ENCODE measurements at places on chromosomes 2 and 18.

- DNase-seq: no peak
Observed at GRCh38 chr2:49753344-49753985, 599.1 kb upstream of the FSHR start.

- DNase-seq: no peak
Observed at GRCh38 chr2:47704287-47704686, 78.7 kb upstream of the MSH6 start.

DNA sequence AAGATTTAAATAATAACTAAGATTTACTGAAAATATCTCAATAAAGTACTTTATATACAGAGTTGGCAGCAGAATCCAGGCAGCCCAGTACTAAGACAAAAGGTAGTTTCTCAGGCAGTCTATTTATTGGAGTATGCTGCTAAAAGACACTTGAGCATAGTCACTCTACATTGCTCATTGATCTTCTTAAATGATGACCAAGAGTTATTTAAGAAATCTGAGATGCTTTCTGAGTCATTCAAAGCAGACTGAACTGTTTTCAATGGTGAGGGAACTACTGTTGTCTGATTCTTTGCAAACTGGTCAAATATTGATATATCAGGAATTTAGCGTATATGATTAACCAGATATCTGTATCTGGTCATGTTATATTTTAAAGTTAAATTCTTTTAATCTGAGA is 133.6 kb downstream of the PHLPP1 start:
- no peak for DNase-seq

DNA sequence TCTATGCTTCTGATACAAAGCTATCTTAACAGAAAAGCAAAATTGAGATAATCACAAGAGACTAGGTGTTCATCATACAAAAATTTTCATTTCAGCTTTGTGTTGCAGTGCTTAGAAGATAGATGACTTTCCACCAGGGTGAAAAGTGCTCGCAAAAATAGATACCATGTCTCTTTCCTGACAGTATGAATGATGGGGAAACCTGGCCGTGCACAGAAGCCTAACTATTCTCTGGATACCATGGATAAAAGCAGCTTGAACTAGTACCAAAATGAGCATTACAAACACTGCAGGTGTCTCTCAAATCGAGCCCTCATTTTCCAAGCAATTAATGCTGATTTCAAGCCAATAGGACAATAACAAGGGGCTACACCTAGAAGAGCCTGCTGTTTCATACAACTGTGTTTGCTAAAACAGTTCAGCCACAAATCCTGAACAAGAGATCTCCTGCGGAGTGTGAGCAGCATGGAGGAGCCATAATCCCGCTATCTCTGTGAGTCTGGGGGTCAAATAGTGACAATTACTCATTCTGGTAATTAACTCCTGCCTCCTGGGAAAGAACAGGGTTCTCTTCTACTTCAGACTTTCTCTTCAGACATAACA is 507.6 kb downstream of the PID1 start:
- DNase-seq: no peak

DNA sequence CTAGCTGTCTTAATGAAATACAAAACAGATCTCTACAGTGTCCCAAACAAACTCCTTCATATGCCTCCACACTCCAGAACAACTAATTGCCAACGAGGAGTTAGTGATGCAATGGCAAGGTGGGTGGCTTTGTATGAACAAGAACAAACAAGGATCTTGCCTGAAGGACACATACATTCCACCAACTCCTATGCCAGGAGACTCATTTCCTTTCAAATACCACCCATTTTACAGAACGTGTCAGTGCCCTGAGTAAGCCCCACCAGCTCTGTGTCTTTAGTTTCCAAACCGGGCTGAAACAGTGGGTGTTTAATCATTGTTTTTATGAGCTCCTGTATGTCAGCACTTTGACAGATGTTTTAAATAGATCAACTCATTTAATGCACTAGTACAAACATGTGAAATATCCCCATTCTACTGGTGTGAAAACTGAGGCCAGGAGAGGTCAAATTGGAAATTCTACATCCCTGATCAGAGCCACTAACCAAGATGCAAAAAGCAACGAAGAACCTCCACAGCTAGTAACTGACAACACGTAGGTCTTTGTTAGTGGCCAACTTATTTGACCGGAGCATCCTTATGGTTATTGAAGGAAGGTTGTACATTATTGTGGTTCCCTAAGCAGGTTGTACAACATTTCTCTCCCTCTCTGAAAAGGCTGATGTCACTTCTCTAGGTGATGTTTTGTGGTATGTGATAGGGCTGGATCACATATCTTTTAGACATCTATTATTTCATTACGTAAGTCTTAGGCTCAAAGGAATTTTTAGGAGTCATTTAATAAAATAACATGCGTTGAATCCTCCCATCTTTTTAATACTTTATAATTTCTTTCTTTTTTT is 534.9 kb upstream of the TNP1 start:
- no peak for DNase-seq

DNA sequence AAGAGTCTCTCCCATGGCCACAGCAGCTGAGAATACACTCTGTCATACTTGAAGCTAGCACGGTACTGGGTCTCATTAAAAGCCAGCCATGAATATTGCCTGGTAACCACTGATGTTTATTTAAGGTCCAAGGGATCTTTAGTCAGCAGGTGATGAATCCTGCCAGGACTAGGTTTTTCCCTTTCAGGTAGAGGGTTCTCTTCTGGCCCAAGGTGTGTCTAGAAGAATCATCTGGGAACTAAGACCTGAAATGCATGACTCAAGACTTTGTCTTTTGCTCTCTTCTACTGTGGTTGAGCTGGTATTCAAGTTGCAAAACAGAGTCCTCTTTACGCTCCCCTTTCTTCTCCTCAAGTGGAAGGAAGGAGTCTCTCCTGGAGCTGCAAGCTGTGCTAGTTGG is 400.5 kb upstream of the FSIP2 start:
- no peak for DNase-seq

GRCh38 chr2:67904966-67905365 is 157.8 kb downstream of the C1D start:
- no peak for DNase-seq

DNA sequence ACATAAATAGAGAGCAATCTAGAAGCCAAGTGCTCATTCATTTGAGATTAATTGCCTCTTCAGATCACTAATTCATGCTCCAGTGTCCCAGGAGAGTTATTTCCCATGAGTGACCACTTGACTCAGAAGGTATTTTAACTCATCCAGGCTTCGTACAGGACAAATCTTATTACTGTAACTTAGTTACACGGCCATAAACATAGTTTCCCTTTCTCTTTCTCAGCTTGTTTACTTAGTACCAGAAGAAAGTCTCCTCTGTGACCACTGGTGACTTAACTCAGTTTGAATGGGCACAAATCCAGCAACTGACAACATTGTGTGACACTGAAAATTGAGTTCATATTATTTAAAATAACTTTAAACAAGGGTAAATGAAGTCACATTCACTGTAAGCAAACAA is 25.3 kb downstream of the MMADHC start:
- no peak for DNase-seq

- DNase-seq: no peak
Observed at GRCh38 chr2:218002143-218002844, 501 bp downstream of the TNS1 start.

- no peak for DNase-seq
Observed at GRCh38 chr18:21507913-21508701, 92.4 kb downstream of the ESCO1 start.

DNA sequence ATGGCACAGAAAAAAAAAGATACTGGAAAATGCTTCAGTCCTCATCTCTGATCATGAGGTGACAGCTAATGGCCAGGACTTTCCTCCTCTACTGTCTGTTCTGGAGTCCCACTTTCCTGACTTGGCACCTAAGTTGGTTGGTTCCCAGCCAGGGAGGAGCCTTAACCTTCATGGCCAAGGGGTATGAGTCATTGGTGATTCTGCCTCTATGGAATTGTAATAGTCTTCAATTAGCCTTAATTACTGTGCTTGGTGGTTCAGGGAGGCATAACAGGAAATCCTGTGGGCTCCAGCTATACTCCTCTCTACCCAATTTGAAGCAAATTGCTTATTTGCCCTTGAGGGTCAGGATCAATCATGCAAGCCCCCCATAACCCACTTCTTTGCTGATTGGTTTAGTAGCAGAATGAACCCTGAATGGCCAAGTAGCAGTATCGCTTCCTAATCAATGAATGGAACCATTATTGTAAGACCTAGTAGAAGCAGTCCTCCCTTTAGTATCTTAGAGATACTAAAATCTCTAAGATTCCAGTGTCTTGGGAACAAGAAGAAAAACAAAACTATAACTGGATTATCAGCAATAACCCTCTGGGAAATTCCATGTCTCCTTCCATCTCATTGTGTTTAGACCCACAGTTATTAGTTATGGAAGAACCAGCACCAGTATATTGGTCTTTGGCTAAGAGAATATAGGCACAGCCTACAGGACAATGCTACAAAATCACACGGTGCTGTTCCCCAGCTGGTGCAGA is 109.0 kb downstream of the COL6A3 start:
- DNase-seq: no peak

GRCh38 chr2:200869014-200869413 is 4.6 kb upstream of the CLK1 start:
- no peak for DNase-seq

DNA sequence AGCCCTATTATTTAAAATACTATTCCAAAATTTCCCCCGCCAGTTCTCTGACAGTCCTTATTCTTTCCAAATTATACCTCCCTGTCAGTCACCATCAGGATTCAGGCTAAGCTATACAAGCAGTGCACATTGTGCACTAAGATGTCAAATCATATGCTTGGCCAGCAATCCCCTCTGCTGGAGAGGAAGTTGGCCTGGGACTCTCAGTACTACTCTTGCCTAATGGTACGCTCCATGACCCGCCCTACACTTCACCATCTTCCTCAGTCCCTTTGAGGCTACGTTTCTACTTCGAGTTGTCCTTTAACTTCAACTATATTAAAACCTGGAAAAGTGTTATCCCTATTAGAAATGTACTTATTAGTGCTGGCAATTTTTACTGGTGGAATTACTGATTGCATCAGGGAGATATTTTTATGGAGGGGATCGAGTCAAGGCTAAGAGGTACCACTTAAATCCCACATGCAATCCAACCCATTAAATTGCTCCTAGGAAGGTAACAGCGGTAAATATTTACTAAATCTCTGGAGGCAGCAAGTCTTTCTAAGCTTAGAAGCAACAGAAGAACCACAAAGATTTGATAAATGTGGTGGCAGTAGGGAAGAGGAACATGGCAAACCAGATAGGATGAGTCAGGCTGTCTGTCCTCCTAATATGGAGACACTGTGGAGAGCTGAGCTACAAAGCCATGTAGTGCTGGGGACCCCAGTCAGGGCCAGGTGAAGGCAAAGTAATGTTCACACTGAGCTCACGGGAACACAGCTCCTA is 2.7 kb downstream of the USP40 start:
- DNase-seq: no peak

- no peak for DNase-seq
Observed at GRCh38 chr2:81984969-81985637, 1680.6 kb upstream of the LRRTM1 start.

- DNase-seq: no peak
Observed at GRCh38 chr2:215863687-215864086, 149.7 kb downstream of the MREG start.

DNA sequence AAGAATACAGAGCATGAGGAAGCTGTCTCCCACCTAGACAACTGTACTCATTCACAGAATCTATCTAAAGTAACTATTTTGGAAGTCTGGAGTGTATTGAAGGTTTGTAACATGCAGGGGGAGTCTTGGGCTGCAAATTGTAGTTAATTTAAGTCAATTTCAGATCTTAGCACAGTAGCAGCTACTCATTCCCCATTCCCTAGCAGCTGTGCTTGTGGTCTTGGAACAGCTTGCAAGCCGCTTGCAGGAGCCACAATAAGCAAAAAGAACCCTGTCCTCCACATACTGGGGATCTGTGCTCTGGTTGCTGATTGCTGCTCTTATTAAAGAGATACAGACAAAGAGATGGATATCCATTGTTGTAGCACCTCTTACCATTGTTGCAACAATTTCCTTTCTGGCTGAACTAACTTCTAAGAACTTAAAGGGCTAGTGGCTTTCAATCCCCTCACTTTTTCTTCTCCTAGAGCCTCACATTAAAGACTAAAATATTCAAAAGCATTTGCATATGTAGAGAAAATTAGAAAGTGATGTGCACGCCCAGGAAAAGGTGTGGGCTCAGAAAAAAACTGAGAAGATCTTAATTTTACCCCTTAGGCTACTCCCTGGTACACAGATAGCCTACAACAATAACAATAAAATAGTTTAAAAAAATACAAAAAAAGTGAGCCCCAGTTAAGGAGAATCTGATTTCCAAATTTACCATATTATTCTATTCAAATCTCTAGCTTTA is 1775.1 kb upstream of the PIK3C3 start:
- DNase-seq: no peak

GRCh38 chr18:26864658-26865057 is 849 bp downstream of the AQP4 start:
- no peak for DNase-seq

DNA sequence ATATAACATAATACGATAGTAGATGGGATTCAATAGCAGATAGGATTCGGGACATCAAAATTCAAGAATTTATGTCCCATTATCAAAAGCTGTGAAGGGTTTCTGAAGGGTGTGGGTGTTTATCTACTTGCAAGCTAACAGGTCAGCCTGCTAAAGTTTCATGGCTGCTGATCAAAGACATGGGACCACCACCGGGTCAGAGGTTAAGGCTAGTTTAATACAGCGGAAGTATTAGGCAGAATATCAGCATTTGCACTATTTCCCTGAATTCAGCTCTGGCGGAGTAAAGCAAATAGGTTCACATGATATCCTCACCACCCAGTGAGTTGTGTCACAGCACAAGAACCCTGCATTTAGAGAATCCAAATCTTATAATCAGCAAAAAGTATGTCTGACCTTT is 82.5 kb downstream of the DSEL start:
- DNase-seq: no peak

DNA sequence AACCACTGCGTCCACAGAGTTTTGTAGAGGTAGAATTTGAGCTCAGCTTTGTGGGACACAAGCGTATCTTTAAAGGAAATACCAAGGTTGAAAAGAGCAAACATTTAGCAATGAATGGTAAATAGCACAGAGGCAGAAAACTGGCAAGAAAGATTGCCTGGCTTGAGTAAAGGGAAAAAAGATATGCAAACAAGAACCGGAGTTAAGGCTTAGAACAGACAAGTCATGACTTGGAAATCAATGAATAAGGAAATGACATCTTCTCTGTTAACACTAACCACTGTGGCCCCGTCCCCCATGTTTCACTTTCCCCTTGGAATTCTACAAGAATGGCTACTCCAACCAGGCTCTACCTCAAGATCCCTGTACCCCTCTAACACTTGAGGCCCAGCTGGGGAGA is 3.8 kb downstream of the STAM2 start:
- no peak for DNase-seq

All from suprapubic skin (tissue), 4 donors.